AG09309 (cell line): ENCODE measurements at places on chromosomes 1 and 21.

DNA sequence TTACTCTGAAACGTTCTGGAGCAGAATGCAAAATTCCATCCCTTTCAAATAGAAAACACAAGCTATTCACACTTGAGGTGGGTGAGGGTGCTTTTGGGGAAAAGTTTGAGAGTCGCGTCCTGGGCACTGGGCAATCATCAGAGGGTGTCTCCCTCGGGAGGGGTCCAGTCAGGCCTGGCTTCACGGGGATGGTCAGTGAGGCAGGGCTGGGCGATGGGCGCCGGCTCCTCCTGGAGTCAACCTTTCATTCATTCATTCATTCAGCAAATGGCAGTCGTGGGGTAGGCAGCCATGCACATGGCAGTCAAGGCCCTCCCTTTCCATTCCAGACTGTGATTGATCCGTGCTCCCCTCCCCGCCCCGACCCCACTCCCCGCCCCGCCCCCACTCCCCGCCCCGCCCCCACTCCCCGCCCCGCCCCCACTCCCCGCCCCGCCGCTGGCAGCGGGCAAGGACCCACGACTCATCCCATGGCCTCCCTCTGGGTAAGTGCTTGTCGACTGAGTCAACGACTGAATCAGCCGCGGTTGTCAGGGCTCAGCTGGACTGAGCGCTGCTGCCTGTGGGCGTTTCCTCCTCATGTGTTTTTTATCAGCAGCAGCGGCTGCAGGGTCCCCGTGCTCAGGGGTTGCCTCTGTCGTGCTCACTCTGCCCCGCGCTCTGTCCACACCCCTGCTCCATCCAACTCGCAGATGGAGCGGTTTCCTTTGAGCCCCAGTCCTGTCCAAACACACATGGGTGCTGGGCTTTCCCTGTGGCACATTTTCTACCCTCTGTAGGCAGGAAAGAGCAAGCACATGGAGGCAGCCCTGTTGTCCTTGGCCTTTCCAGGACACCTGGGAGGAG lies 12.5 kb upstream of the SPSB1 start:
- peak; percentile 82 for DNase-seq

- no peak for DNase-seq
Observed at GRCh38 chr1:234698686-234699085, 88.7 kb upstream of the IRF2BP2 start.

GRCh38 chr1:172324761-172325160 lies 95.7 kb upstream of the C1orf105 start:
- no peak for DNase-seq

GRCh38 chr21:33939226-33939625 lies 23.6 kb upstream of the ATP5PO start:
- no peak for DNase-seq

DNA sequence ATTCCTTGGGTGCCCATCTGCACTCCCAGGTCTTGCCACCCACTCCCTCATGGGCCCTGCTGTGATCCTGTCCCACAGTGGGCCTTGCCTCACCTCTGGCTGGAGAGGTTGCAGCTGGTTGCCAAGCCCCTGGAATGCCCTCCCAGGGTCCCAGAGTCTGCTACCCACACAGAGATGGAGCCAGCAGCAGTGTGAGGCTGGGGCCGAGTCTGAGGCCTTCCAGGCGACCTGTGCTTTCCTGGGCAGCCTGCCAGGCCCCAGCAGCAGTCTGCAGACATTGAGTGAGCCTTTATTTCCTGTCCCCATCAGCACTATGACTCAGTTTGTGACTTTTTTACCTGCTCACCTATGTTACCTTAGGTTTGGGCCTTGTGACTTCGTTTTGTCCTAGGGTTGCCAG lies 25.0 kb upstream of the TSPAN2 start:
- no peak for DNase-seq

DNA sequence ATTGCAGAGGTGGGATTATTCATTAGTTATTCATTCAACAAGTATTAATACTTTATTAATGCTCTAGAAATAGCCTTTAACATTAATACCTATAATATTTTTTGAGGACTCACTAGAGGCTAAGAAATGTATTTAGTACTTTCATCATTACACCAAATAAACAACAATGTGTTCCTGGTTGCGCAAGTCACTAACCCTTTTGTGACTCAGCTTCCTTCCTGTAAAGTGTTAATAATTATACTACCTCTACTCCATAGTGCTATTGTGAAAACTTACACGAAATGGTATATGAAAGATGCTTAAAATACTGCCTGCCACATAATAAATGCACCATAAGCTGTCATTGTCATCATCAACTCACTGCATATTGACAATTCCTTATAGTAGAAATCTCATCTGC lies 431.0 kb downstream of the DPYD start:
- no peak for DNase-seq

GRCh38 chr21:34611528-34611927 lies 3.4 kb downstream of the RCAN1 start:
- no peak for DNase-seq

DNA sequence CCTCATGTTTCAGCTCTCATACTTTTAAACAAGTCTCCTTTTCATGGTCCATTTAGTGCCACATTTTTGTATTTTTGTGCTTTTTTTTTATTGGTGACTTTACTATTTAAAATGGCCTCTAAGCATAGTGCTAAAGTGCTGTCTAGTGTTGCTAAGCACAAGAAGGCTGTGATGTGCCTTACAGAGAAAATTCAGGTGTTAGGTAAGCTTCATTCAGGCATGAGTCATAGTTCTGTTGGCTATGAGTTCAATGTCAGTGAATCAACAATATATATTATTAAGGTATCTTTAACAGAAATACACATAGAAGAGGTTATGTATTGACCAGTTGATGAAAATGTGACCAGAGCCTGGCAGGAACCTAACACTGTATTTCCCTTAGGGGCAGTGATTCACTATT lies 12.8 kb upstream of the FUBP1 start:
- DNase-seq, result no peak

GRCh38 chr1:213176341-213176740 lies 125.3 kb downstream of the RPS6KC1 start:
- DNase-seq, result no peak

DNA sequence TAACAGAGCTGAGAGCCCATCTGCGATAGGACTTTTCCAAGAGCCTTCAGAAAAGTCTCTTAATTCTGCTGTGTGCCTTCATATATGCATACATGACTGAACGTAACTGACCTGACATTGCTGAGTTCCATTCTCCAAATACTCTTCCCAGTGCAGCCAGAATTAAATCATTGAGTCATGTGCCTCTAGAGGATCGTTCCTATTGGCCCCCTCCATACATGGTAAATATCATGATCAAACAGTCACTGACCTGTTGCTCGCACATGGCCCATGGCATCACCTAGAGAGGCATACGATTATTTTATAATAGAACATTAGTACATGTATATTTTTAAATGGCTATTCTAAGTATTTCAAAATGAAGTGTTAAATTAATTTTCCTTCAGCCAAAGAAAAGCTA lies 186.8 kb downstream of the PBX1 start:
- DNase-seq, result no peak

GRCh38 chr1:108854221-108855019 lies 2.5 kb downstream of the AKNAD1 start:
- DNase-seq, result no peak

DNA sequence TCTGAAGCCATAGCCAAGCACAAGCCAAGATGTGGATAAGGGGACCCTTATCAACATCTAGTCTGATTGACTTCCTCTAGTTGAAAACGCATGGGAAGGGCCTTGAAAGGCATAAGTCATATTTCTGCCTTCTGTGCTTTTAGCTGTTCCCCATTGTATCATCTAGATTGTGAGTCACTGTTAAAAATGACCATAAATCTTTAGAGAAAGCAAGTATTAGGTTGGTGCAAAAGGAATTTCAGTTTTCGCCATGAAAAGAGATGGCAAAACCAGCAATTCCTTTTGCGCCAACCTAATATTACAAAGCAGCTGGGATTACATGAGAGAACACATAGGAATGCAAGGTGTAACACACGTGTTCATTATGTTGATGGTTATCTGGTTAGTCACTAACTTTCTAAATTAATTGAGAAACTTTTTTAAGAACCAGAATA lies 63.6 kb downstream of the CLIC6 start:
- DNase-seq, result no peak
